Mucosa of gallbladder (tissue), 1 donor: ENCODE measurements at places on chromosomes 12 and 14. TPM values are rescaled to one million over a fixed set of nuclear protein-coding genes. Genes with fewer than 3 reads are reported as not detected.

The TPPP2 gene
- 0.81 TPM for total RNA-seq

The FRS2 gene
- total RNA-seq: 31.1 TPM

The SLC5A8 gene
- total RNA-seq: 0.06 TPM

The CRIP2 gene
- total RNA-seq: 130 TPM

The AKAP6 gene
- 40.1 TPM for total RNA-seq

GRCh38 chr14:87691042-87691881 is 301.7 kb downstream of the GALC start:
- DNase-seq: no peak

GRCh38 chr14:46887144-46887543 is 235.6 kb upstream of the RPL10L start:
- no peak for DNase-seq

- DNase-seq: no peak
Observed at GRCh38 chr12:76864791-76865400, 13.9 kb downstream of the CSRP2 start.

DNA sequence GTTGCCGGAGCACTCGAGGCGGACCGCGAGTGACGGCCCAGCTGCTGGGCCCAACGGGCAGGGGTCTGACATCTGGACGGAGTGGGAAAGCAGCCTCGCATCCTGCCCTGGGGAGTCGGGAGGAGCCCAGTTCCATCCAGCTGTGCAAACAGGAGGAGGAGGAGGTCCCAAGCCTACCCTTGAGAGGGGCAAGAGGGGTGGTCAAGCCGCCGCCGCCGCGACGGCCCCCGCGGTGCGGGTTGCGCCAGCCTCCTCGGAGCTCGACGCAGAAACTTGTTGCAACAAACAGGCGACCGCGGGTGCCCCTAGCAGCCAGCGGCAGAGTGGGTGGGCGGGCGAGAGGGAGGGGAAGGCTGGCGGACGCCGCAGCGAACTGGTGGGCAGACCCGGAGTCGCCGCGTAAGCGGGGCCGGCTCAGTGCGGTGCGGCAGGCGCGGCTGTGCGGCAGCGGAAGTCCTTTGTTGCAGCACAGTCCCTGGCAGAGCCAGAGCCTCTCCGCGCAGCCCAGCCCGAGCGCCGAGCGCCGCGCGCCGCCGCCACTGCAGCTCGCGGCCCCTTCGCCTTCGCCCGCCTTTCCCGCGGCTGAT is at the start of gene ZBTB1:
ZBTB1 (plus strand) TSS at position 461 of the 587 bp plus-strand sequence. CDS start 16,735 bp downstream, outside the sequence.
- peak; percentile 82 for DNase-seq

DNA sequence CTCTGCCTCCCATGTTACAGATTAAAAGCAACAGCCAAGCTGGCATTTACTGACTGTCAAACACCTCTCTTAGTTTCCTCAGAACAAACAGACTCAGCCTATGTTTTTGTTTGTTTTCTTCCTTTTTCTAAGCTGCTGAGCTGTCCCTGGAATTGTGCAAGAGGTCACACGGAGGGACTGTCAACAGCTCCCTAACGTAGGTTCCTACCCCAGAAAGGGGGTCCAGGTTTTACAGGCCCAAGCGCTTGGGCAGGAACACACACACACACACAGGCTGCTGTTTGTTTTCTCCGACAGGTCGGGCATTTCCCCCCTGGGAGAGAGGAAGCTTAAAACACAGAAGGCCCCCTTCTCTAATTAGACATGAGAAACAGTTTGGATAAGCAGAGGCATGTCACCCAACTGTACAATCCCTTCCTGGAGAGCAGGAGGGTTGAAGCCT is 739.6 kb upstream of the TBX3 start:
- no peak for DNase-seq

- DNase-seq: no peak
Observed at GRCh38 chr14:98144964-98145363, 1127.0 kb downstream of the BCL11B start.

DNA sequence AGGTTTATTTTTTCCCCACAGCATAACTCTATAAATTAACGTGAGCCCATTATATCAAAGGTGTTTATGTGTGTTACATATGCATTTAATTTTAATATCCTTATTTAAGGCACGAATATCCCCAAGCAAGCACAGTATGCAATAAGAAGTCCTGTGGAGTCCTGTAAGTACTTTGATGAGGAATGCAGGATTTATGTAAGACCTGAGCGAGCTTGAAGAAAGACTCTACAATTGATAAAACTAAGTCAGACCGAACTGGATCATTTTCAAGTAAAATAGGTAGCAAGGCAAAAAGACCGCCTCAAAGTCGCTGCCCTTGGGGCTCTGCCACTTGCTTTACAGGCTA is 755 bp downstream of the SLC25A21 start:
- DNase-seq: no peak

GRCh38 chr14:54329082-54329695 is 67.6 kb upstream of the CDKN3 start:
- no peak for DNase-seq

GRCh38 chr12:43957732-43958372 is 122.0 kb downstream of the TMEM117 start:
- peak; percentile 15 for DNase-seq
